ENCODE measurements at places on chromosomes 7 and 10. TPM values are rescaled to one million over a fixed set of nuclear protein-coding genes. Genes with fewer than 3 reads are reported as not detected.
A peak's percentile ranks its signal among the peaks of the same experiment; 100 is the strongest.

The FGL2 gene
- total RNA-seq, result 11.9 TPM

The ZNF804B gene
- not detected for total RNA-seq

The SLC13A1 gene
- not detected for total RNA-seq

The MAGI2 gene
- total RNA-seq, result 3.6 TPM

The GPR141 gene
- total RNA-seq, result 0.64 TPM

- peak; percentile 61 for DNase-seq
Observed at GRCh38 chr10:78763651-78764395, 304.9 kb upstream of the ZMIZ1 start.

GRCh38 chr10:126352453-126352852 lies 35.8 kb downstream of the ADAM12 start:
- no peak for DNase-seq

DNA sequence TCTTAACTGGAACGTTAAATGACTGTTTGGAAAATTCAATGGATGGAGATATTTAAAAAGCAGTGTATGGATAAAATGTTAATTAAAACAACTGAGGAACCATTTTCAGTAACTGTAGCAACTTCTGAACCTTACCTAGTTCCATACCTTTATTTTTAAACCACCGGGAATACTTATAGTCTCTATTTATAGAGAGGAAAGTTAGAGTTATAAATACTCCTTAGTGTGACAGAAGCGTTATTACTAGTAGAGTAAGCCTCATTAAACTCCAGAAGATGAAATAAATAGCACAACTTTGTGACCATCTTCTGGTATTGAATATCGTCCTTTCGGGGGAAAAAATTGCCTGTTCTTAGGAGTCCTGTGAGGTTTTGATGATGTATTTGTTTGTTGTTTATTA lies 114.9 kb downstream of the LCOR start:
- DNase-seq, result no peak

GRCh38 chr10:10313149-10313835 lies 704.4 kb upstream of the CELF2 start:
- DNase-seq, result no peak

DNA sequence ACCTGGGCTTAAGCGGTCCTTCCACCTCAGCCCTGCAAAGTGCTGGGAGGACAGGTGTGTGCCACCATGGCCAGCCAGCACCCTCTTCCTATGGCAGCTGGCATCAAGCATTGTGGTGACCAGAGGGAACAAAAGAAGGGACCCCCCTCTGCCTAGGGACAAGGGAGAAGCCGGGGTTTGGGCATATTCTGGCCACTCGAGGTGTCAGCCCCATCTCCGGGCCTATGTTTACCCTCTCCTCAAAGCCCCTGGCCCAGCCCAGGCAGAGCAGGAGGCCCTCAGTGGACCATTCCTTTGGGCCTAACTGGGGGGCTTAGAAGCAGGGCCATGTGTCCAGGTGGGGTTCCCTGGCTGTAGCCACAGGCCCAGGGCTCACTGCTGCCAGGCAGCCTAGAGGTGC lies 23.9 kb downstream of the VSIR start:
- DNase-seq, result peak; percentile 23

- DNase-seq, result no peak
Observed at GRCh38 chr7:83429493-83429892, 219.4 kb downstream of the SEMA3E start.

DNA sequence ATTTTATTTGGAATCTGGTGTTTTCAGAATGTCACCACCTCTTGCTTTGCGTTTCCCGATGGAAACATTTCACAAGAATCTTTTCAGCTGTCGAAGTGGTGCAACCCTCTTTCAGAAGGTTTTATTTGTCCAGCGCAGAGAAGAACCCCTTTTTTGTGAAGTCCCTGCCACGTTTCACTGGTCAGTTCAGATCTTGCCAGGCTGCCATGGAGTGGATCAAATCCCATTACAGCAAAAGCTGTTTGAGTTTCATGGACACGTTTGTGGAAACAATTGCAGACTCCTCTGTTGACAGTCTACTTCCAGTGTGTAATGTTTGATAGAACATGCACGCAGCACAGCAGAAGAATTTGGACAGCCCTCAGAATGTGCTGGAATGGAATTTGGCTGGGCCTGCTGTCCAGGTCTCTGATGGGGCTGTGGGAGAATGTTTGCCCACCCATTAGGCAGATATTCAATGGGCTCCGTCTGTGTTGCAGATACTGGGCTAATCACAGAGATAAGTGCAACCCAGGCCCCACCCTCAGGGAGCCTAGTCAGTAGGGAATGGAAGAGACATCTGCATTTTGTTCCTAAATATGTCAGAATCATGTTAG lies 143.2 kb downstream of the GRK5 start:
- no peak for DNase-seq

DNA sequence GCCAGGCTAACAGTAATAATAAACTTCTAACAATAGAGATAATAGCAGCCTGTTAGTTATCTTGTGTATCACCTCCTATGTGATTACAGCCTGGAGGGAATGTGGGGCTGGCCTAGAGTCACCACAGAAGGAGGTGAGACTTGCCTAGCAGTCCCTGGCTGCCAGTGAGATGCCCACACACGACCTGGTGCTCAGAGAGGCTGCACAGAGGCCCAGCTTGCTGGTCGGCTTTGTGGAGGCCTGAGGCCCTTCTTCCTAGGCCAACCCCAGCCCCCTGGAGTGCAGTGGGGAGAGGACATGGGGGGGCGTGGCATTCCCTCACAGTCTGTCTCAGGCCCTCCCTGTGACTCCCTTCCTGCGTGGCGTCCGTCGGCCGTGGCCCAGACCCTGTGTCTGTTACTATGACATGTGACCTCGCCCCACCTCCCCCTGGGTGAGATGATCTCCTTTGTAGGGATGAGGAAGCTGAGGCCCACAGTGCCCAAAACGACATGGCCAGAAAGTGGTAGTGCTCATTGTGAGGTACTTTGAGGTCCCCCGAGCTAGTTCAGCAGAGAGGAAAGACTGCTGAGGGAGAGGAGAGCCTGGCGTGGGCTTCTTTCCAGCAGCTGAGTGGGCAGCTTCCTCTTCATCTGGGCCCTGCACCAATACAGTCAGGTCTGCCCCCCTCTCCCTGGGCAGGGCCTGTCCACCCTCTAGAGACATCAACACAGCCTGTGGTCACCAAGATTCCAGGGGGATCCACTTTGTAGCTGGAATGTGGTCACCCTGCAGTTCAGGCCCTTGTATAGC lies 29.7 kb downstream of the UNC5B start:
- peak; percentile 58 for DNase-seq

DNA sequence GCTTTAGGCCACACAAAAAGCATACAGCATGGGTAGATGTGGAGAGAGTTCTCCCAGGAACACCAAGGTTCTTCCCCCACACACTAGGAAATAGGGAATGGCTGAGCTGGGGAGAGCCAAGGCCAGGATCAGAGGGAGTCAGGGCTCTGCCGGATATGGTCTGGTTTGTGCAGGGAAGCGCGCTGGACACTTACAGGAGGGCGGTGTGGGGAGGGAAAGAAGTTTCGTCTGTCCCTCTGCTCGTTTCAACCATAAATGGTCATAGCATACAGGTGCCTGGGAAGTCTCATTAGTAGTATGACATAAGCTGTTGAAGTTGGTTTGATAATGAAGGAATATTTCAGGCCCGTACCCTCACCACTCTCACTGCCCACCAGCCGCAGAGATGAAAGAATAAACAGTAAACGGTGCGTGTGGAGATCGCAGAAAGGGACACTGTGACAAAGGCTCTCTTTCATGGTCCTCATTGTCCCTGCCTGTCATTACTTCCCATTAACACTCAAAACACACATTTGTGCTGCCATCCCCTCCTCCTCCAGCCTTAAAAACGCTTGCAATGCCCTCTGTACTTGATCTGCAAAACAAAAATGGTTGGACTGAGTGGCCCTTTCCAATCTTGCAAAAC lies 207.2 kb downstream of the CELF2 start:
- peak; percentile 47 for DNase-seq

DNA sequence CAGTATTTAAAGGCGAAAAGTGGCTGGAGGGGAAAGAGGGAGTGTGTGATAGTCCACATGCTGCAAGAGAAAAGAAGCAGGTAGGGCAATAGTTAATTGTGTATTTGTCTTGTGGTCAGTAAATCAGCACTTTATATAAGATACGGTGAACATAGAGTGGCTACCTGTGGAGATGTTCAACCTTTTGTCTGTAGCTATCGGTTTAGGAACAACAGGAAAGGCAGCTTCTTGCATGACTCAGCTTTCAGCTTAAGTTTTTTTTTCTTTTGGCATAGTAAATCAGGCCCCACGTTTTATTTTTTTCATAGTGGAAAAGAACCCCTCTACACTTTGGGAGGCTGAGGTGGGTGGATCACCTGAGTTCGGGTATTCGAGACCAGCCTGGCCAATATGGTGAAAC lies 14.2 kb upstream of the MTPN start:
- DNase-seq, result no peak

DNA sequence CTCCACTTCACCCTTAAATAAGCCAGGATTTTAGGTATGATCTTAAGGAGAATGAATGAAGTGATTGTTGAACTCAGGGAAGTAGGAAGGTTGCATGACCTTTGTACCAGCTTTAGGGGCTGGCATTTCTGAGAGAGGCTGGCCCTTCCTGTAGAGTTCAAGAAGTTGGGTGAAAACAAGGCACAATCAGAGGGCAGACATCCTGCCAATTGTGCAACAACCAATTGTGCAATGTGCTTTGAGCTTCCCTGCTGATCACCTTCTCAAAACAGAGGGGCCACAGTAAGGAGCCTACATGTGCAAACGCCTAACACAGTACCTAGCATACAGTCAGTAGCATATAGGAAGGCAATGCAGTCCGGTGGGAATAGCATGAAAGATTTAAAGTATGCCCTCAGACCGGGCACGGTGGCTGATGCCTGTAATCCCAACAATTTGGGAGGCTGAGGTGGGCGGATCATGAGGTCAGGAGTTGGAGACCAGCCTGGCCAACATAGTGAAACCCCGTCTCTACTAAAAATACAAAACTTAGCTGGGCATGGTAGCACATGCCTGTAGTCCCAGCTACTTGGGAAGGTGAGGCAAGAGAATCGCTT lies 5.4 kb downstream of the CPVL start:
- no peak for DNase-seq

DNA sequence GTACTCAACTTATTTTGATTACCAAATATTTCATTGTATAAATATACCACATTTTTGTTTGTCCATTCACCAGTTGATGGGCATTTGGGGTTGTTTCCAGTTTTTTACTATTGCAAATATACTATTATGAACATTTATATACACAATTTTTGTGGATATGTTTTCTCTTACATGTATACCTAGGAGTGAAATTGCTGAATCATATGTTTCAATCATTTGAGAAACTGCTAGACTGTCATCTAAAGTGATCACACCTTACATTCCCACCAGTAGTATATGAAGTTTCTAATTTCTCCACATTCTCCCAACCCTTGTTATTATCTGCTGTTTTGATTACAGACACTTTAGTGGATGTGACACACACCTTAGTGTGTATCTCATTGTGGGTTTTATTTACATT lies 257.9 kb downstream of the ABCA13 start:
- DNase-seq, result no peak

DNA sequence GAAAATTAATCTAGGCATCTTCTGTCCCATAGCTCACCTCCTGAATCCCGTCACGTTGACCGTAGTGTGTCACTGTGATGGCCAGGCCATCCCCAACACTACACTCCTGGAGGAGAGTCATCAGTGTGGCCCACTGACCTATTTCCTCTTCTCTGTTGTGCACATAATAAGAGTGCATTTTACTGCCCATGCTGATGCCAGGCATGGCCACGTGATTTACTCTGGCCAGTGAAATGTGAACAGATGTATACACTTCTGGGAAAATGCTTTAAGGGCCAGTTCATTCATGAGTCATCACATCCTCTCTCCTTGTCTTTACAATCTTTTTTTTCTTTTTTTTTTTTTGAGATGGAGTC lies 101.9 kb upstream of the PIP4K2A start:
- no peak for DNase-seq

All from left ventricle myocardium superior (tissue), 1 donor.